ENCODE measurements at places on chromosomes 16 and 17. TPM values are rescaled to one million over a fixed set of nuclear protein-coding genes. Genes with fewer than 3 reads are reported as not detected.

Gene JPH3
- 0.72 TPM for total RNA-seq

Gene PYDC1
- total RNA-seq = not detected

Gene SAP30BP
- 57.3 TPM for total RNA-seq

Gene PDPK1
- 22.5 TPM for total RNA-seq

Gene TBC1D3H
- not detected for total RNA-seq

Gene C16orf95
- 2.7 TPM for total RNA-seq

Gene CCL17
- total RNA-seq = not detected

Gene CACNG3
- total RNA-seq = not detected

Gene MEIOC
- 0.82 TPM for total RNA-seq

Gene CLEC3A
- total RNA-seq = not detected

Gene CTRB2
- not detected for total RNA-seq

Gene TEDC2
- total RNA-seq = 12.5 TPM

DNA sequence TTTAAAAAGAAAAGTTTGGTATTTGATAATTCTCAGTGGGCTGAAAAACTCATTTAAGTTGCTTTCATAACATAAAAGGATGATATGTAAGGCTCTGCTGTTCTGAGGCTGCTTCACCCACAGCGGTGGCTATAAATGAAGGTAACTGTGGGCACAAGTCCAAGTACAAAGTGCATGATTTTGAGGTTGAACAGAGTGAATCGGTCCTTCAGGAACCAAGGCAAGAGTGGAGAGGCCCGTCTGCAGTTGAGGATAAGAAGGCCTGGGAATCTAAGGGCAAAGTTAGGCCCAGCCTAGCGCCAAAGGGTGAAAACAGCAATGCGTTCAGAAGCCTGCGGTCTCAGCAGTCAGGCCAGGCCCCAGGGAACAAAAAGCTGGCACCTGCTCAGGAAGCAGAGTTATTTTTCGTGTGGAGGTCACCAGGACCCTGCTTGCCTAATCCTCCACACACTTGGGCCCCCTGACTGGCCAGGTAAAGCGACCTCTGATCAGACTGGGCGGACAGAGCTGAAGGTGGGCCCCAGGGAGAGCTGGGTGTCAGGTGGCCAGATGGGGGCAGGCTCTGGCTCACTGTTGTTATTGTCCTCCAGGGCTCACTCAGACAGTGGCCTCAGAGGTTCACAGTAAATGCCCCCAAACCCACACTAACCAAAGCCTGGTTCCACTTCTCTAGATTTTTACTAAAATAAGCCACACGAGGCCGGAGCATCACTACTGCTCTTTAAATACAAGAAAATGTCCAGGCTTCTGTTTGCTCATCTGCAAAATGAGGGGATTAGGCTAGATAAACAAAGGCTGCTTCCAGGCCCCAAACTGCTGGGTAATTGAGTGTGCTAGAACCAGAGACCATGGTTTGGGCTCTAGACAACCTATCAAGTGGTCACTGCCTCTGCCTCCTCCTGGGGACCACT lies 46.5 kb downstream of the TEX2 start:
- DNase-seq = no peak

DNA sequence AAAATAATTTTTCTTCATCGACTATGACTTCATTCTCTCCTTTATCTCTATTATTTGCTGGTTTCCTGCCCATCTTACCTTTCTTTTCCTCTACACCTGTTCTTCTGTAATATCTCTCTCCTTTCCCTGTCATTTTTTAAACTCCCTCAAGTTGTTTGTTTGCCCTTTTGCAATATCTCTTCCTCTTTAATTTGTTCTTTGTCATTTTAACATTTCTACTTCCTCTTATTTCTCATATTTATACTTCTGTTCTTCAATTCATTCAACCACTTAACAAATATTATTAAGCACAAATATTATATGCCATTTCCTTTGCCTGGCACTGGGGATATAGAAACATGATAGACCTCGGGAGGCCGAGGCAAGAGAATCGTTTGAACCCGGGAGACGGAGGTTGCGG lies 22.6 kb downstream of the MAP3K3 start:
- DNase-seq = no peak

GRCh38 chr17:78923660-78924453 lies 1.3 kb downstream of the TIMP2 start:
- DNase-seq = no peak

- peak; percentile 51 for DNase-seq
These were observed at the start of gene MAP3K14 for GRCh38 chr17:45316434-45317110. TSS of gene MAP3K14 (minus strand) at chr17:45317020. CDS start at chr17:45290745, 26,275 bp downstream.

GRCh38 chr17:34653511-34653910 lies 74.1 kb downstream of the TMEM132E start:
- no peak for DNase-seq

- DNase-seq = no peak
These were observed 9.4 kb downstream of the CYGB start for GRCh38 chr17:76528156-76528527.

DNA sequence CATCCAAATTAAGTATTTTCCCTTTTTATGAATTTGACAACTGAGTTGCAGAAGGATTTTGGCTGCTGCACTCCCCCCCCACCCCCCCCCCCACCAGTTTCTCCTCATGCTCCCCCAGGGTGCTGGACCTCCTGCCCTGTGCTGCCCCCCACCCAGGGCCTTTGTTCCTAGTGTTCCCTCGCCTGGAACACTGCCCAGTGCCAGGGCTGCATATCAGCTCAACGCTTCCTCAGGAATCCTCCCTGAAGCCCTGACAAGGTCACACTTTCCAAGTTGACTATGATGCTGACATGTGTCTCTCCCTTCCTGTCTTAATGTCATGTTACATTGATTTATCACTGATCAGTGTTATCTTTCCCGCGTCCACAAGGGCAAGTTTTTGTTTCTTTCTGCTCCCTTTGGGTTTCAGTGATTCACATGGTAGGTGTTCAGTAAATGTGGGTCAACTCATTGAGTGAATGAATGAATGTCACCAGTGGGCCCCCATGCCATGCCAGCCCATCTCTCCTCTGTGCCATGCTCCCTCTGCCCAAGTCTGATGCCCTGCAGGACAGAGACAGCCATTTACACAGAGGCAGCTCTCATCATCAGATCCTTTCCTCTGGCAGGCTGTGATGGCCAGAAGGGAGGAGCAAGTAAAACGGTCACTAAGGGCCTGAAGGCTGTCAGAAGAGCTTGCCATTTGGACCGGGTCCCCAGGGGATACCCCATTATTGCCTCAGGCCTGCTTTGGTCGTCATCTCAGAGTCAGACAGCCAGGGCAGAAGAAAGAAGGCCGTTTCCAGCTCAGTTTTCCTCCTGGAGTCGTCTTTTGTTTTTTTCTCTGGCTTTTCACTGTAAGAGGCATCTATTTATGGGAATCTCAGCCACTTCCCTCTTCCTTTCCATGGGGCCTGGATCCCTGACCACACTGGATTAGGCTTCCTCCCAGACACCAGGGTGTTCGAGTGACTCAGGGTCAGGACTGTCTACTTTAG lies 386.2 kb downstream of the SNX29 start:
- no peak for DNase-seq

GRCh38 chr16:87389245-87389644 lies 2.9 kb upstream of the MAP1LC3B start:
- no peak for DNase-seq

- no peak for DNase-seq
These were observed 363 bp downstream of the KARS1 start for GRCh38 chr16:75647112-75647491.

DNA sequence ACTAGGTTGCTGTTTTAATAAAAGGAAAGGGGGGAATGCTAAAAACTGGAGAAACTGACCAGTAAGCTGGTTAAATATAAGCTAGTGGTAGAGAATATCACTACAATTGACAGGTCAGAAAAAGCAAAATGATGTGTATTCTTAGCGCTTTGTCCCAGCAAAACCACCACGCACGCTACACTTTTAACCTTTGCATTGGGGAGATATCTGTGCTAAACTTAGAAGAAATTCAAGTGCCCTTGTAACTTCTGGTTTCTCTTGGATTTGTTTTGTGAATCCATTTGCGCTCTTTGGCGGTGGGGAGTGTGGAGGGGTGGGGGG lies 1.4 kb downstream of the GAN start:
- no peak for DNase-seq

DNA sequence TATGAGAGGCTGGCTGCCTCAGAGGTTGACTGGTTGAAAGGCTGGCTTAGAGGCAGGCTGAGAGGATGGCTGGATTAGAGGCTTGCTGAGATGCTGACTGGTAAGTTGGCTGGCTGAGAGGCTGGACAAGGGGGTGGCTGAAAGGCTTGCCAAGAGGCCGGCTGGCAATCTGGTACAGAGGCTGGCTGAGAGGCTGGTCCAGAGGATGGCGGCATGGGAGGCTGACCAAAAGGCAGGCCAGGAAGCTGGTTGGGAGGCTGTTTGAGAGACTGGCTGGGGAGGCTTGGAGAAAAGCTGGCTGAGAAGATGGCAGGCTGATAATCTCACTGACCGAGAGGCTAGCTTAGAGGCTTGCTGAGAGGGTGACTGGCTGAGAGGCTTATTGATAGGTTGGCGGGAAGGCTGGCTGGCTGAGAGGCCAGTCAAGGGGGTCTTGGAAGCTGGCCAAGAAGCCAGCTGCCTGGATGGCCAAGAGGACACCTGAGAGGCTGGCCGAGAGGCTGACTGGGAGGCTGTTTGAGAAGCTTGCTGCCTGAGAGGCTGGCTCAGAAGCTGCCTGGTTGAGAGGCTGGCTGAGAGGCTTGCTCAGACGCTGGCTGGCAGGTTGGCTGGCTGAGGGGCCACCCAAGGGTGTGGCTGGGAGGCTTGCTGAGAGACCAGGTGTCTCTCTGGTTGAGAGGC lies 34.2 kb upstream of the ACSM2B start:
- no peak for DNase-seq

- no peak for DNase-seq
These were observed 5.3 kb upstream of the ATP2A1 start for GRCh38 chr16:28872952-28873351.

- DNase-seq = no peak
These were observed 6.8 kb upstream of the KRT12 start for GRCh38 chr17:40873801-40874200.

DNA sequence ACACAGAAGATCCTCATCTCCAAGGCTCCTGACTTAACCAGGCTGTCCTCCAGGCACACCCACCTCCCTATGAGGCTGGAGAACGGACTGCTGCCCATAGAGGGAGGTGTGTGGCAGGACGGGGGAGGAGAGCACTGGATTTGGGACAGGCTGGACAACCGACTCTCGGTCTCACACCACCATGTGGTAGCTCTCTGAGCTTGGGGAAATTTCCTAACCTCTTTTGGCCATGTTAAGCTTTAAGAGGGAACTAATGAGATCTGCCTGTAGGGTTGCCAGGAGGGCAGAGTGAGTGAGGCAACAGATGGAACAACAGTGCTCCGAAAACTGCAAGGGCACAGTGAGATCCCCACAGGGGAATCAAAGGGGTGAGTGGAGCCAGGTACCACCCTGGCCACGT lies 32.7 kb downstream of the RHBDL3 start:
- no peak for DNase-seq

GRCh38 chr17:65666876-65667321 lies 105.5 kb upstream of the AXIN2 start:
- no peak for DNase-seq

GRCh38 chr17:17783116-17783824 lies 53.5 kb downstream of the SREBF1 start:
- no peak for DNase-seq

DNA sequence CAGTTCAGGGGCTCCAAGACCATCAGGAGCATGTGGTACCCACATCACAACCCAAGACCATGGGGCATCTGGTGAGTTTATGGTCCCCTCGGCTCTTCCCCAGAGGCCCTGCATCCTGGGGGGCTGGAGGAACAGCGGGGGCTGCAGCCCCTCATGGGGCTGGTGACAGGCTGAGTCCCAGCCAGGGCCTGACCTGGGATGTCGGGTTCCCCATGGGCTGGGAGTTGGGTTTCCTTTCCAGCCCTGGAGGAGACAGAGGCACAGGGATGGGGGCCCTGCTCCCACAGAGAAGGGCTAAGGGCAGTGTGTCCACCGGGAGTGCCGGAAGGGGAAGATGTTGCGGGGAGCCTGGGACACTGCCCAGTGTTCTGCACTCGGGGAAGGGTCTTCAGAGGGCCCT lies 82.4 kb downstream of the GOSR1 start:
- no peak for DNase-seq

GRCh38 chr17:7393613-7394451 lies 493 bp downstream of the PLSCR3 start:
- no peak for DNase-seq

DNA sequence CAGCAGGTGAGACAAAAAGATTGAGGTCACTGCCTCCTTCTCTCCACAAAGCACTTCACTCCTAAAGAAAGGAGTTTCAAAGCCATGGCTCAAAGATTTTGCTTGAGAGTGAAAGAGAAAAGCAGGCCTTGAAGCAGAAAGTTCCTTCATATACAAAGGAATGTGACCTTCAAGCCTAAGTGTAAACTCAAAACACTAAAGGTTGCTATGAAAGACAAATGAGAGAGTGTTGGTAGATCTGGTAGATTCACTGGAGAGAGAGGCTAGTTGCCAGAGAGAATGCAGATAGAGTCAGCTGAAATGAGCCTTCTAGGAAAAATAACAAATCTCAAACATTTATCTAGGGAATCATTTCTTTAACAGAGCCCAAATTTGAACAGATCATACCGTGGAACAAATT lies 305.2 kb downstream of the CDH8 start:
- DNase-seq = no peak

GRCh38 chr17:78242024-78242742 lies 10.8 kb downstream of the TMEM235 start:
- no peak for DNase-seq

DNA sequence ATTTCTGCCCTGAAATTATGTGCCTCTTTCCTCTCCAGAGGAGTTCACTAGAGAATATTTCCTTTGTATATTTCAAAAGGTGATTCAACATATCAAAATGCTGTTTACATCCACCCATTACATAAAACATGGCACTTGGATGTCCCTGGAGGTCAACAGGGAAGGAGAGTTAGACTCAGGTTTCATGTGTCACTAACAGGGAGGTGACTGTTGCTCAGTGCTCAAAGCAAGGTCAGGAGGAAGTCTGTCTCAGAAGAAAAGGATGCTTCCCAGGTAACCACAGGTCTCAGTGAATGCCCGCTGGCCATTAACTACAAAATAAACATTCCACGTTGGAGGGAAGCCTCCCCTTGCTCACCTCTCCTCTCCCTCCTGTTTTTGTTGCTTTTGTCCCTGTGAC lies 198.6 kb downstream of the AXIN2 start:
- DNase-seq = no peak
